ENCODE measurements at places on chromosomes 12 and 14. TPM values are rescaled to one million over a fixed set of nuclear protein-coding genes. Genes with fewer than 3 reads are reported as not detected.

CPSF6 gene
- total RNA-seq, result 62.9 TPM

PAPLN gene
- 10.4 TPM for total RNA-seq

SLC25A47 gene
- not detected for total RNA-seq

HECTD1 gene
- total RNA-seq, result 62.6 TPM

PLBD1 gene
- total RNA-seq, result 4.6 TPM

LRIG3 gene
- total RNA-seq, result 6.2 TPM

CCDC177 gene
- total RNA-seq, result not detected

FOXG1 gene
- total RNA-seq, result 0.09 TPM

FCF1 gene
- total RNA-seq, result 51.8 TPM

COX8C gene
- not detected for total RNA-seq

DIO2 gene
- 9.2 TPM for total RNA-seq

FAM161B gene
- 2.2 TPM for total RNA-seq

CLMN gene
- 4.6 TPM for total RNA-seq

KRT78 gene
- total RNA-seq, result not detected

ACOT6 gene
- not detected for total RNA-seq

LARP4 gene
- 38.9 TPM for total RNA-seq

TAS2R30 gene
- total RNA-seq, result not detected

IQSEC3 gene
- total RNA-seq, result not detected

SPRING1 gene
- 14.6 TPM for total RNA-seq

PZP gene
- not detected for total RNA-seq

SLCO1B1 gene
- total RNA-seq, result 0.26 TPM

SSPN gene
- 0.38 TPM for total RNA-seq

TBX3 gene
- 19.1 TPM for total RNA-seq

C12orf56 gene
- total RNA-seq, result 0.14 TPM

BATF gene
- not detected for total RNA-seq

SLC16A7 gene
- total RNA-seq, result 0.11 TPM

C12orf50 gene
- not detected for total RNA-seq

NT5DC3 gene
- total RNA-seq, result 5.7 TPM

CRACR2A gene
- 1.6 TPM for total RNA-seq

SLC10A1 gene
- total RNA-seq, result not detected

TMEM63C gene
- total RNA-seq, result 1.6 TPM

OTX2 gene
- not detected for total RNA-seq

FAM181A gene
- not detected for total RNA-seq

ZNF385A gene
- total RNA-seq, result 20.1 TPM

SYNDIG1L gene
- total RNA-seq, result not detected

LUM gene
- 0.27 TPM for total RNA-seq

TPPP2 gene
- total RNA-seq, result not detected

PMEL gene
- total RNA-seq, result 0.65 TPM

GSC gene
- 0.44 TPM for total RNA-seq

SAV1 gene
- 19.1 TPM for total RNA-seq

RD3L gene
- total RNA-seq, result not detected

IL31 gene
- total RNA-seq, result not detected

GPR132 gene
- total RNA-seq, result 0.51 TPM

AKAP3 gene
- total RNA-seq, result 0.10 TPM

FAM222A gene
- total RNA-seq, result 5.9 TPM

ENO2 gene
- total RNA-seq, result 42.1 TPM
